ENCODE measurements at places on chromosomes 6 and 20.

- no peak for DNase-seq
These were observed 67.5 kb downstream of the KCNQ5 start for GRCh38 chr6:72689107-72689954.

DNA sequence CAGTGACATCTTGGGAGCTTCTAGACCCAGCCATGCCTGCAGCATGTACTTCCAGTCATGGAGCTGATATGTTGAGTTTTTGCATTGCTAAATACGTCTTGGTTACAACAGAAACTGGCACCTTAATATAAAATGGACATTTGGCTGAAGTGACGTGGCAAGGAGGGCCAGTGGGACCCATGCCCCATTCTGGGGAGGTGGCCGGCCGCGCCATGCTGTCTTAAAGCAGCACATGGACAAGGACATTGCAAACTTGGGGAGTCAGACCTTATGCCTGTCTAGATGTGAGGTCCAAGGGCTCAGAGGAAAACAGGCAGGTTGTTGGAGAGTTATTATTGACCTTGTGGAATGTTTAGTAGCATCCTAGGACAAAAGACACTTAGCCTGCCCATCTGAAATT, 588.0 kb upstream of the CDH4 start:
- no peak for DNase-seq

GRCh38 chr6:28657381-28657768, 131.7 kb downstream of the GPX5 start:
- DNase-seq = no peak

DNA sequence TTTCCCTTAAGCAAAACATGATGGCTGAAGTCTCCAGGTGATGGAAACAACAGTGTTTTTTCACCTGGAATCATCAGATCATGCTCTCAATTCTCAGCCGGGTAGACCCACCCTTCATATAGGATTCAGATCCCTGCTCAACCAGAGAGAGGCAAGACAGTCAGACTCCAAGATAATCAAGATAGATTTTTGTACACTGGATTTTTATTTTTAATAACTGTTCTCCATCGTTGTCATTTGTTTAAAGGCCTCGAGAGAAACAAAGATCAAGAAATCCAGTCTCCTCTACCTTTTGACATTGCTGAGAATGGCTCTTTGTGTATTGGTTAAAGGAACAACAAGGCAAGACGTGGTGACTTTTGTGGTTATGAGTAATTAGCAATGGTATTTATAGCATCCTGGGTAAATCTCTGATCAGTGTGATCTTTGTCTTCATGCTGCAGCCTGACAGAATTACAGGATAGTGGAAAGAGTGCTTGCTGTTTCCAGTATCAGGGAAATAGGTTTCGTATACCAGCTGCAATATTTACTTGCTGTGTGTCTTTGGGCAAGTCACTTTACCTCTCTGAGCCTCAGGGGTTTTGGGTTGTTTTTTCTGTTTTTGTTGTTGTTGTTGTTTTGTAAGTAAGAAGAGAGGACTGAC, 29.9 kb downstream of the ID4 start:
- no peak for DNase-seq

DNA sequence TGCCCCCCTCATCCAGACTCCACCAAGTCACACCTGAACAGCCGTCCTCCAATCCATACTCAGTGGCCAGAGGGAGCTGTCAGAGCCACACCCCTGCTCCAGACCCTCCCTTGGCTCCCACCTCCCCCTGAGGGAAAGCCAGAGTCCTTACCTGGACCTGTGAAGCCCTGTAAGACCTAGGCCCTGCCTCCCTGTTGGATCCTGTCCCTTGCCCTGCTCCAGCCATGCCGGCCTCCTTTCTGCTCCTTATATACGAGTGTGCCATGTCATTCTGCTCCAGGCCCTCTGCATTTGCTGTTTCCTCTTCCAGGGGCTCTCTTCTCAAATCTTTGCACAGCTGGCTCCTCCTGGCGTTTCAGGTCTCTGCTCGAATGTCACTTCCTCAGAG, 100.3 kb upstream of the MYL9 start:
- no peak for DNase-seq

DNA sequence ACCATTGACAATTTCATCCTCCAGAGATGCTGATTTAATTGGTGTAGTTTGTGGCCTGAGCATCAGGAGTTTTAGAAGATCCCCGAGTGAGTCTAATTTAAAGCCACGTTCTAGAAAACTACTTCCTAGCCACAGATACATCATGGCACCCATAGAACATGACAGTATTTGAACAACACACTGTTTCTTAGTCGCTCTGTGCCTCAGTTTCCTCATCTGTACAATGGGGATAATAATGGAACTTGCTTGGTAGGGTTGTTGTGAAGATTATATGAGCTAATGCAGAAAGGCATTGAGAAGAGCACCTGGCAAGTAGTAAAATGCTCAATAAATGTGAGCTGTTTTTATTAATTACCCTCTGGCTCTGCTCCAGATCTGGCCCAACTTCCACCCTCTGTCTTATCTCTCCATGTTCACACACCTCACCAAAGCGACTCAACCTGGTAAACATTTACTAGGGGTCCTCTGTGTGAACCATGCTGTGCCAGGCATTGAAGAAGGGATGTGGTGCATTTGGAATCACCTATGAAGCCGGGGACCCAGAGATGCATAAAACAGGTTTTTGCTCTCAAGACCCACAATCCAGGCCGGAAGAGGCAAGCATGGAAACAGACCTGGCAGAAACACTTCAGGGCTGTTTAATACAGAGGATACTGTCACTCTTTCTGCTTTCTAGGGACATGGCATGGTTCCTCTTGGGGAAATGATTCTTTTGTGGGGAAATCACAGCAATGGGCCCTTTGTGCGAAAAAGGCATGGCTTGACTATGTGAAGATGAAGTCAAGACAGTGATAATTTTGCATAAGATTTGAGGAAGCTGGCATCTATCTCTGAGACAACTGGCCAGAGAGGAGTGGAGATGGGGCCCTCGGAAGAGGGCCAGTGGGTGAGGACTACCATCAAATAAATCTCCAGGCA, 16.2 kb upstream of the MRPS18A start:
- no peak for DNase-seq

- DNase-seq = no peak
These were observed 21.6 kb downstream of the MOCS3 start for GRCh38 chr20:50980071-50980681.

- DNase-seq = no peak
These were observed 253.2 kb downstream of the SOX4 start for GRCh38 chr6:21846541-21847451.

DNA sequence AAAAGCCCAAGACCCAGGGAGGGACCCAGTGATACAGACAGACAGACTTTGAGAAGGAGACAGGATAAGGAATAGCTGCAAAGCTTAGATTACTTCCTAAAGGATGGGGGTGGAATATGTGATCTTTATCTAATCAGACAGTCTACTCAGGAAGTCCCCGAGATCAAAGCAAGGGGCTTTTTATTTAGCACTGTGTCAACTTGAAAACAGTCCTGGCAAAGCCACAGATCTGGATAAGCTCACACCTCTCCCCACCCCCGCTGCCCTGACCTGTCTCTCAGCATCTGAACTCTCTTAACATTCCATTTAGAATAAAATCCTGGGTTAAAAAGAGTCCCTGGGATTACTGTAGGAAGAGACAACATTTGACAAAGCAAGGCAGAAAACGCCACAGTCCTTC, 101.5 kb downstream of the ISM1 start:
- DNase-seq = no peak

DNA sequence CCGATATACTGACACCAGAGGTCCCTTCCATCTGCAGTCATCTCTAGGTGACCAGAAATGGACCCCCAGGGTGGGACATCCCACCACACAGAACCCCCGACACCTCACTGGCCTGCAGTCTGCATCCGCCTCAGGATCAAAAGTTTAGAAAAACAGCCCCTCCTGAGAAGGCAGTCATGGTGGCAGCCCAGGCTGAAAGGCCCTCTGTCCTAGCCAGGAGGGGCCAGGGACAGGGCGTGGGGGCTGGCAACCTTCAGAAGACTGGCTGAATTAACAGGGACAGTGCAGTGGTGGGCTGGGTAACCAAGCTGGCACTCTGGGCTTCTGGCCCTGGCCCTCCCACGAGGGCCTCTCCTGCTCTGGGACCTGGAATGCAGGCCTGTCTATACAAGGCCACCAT, 34.3 kb upstream of the MDFI start:
- no peak for DNase-seq

DNA sequence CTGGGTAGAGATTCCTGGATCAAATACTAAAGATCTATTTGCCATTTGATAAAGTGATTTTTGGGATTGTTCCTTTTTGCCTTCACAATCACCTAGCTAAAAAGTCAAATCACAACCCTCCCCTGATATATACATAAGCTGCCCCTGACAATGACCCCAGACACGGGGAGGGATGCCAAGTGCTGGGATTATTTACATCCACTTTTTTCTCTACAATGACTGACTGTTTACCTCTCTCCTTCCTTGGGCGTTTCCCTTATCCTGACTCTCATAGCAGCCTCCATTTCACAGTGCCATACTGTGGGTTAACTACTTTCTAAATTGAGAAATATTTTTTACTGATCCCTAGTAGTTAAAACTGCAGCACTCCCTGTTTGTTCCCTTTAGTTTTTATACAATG, 150.8 kb upstream of the TMEM170B start:
- DNase-seq = no peak

DNA sequence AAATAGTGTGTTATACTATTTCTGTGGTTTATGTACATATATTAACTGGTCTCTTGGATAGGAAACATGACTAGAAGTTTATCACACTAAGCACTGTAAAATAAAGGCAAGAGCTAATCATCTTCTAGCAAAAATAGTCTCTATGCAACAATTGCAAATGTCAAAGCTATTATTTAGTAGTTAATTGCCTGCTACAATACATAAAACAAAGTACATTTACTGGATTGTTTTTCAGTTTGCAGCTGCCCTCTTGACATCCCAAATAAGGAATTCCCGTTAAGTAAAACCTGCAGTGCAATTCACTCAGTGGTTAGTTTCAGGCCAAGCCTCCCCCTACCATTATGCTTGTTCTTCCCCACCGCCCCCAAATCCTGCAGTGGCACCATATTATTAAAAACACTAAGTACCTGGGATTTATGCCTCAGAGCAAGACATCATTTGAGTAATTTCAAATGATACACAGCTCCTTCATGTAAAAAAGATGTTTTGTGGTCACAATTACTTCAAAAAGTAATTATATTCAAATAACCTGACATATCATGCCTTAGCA, 1.6 kb upstream of the ATP5F1E start:
- DNase-seq = no peak

DNA sequence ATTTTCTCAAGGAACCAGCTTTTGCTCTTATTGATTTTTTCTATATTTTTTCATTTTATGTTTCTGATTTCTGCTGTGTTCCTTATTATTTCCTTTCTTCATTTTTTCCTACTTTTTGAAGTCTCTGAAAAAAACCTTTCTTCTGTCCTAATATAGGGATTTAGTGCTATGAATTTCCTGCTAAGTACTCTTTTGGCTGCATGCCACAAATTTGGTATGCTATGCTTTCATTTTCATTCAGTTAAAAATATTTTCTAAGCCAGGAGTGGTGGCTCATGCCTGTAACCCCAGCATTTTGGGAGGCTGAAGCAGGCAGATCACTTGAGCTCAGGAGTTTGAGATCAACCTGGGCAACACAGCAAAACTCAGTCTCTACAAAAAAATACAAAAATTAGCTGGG, 30.6 kb downstream of the SIRPD start:
- no peak for DNase-seq

DNA sequence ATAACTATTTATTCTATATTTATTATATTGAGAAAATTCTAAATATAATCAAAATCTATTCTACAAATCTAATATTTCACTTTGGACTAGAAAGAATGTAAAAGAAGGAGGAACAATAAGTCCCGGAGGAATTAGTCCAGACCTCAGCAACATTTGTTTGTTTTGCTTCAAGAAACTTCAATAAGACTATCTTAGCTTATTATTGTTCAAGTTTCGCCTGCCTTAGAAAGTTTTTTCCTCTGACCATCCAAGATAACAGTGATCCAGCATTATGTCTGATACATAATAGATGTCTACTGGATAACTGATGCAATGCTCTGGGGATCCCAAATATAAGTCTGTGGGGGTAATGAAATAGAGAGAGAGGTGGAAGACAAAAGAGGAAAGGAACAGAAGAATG, 28.7 kb upstream of the NT5E start:
- no peak for DNase-seq

- no peak for DNase-seq
These were observed 97.1 kb upstream of the PRDM1 start for GRCh38 chr6:105988812-105989577.

DNA sequence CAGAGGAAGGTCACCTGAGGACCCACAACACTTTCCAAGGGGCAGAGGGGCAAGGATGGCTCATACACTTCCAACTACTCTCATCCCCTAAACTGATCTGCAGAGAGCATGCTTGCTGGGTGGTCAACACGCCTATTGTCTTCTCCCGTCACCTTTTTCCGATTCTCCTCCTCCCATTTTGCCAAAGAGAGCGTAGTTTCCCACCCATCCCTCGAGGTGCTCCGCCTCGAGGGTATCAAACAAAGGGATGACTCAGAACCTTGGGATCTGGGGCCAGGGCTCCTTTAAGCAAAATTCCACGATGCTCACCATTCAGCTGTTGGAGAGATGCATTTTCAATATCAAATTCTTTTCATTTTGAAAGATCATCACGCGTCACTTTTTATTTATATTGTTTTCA, 507.5 kb upstream of the SULF2 start:
- no peak for DNase-seq

DNA sequence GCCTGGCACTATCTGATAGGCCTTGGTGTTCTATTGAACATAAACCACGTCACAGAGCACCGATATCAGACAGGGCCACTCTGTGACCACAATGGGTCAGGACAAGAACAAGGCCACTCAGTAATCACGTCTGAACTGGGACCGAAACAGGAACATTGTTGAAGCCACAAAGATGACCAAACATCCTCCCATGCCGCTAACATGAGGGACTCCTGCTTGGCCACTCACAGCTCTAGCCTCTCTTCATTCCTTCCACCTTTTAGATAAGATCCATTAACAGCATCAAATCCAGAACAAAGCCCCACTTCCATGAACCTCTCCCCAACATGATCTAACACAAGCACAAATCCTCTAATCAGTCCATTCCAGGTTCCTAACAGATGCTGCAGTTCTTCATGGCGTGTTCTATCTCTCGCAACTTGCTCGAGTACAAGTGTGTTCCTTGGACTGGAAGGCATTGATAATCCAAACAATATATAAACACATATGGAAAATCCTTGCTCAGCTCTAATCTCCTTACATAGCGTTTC, 7.4 kb downstream of the SIRT5 start:
- DNase-seq = no peak

DNA sequence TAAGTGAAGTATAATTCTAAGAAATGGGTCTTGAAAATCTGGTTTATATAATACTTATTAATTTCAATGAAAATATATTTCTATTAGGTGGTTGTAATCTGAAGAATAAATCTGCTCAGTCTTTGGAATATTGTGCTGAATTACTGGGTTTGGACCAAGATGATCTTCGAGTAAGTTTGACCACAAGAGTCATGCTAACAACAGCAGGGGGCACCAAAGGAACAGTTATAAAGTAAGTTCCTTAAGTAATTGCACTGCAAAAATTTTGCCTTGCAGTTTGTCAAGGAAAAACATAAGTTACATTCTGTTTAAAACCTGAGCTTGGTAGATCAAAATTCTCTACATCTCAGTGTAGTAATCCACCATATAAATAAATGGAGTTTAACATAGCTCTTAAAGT, 106.0 kb downstream of the MYO6 start:
- no peak for DNase-seq
